ENCODE measurements at places on chromosomes 13 and 19. TPM values are rescaled to one million over a fixed set of nuclear protein-coding genes. Genes with fewer than 3 reads are reported as not detected.

GRCh38 chr13:113945857-113946408 is 27.9 kb downstream of the C13orf46 start:
- DNase-seq, result no peak

GRCh38 chr19:40921005-40921897 is 39.2 kb upstream of the CYP2A7 start:
- DNase-seq, result no peak

DNA sequence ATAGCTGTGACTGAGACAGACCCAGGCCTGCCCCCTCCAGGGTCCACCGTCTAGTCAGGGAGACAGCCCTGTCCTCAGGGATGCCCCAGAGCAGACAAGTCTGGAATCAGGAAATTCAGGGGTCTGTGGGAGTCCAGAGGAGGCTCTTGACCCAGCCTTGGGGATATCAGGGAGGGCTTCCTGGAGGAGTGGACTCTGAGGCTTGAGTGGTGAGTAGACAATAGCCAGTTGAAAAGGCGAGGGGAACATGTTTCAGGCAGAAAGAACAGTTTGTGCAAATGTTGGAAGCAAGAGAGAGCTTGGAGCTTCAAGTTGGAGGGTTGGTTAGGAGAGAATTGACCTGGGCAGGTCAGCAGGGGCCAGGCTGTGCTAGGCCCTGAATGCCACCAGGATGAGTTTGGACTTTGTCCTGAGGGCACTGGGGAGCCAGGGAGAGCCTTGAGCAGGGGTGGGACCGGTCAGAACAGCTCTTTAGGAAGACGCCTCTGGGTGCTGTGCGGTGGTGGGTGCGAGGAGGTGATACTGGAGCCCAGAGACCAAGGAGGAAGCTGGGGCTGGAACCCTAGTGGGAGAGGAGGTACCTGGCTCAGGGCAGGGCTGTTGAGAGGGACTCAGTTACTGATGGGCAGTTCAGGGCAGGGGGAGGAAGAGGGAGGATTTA is 2.7 kb downstream of the CCDC9 start:
- DNase-seq, result no peak

DNA sequence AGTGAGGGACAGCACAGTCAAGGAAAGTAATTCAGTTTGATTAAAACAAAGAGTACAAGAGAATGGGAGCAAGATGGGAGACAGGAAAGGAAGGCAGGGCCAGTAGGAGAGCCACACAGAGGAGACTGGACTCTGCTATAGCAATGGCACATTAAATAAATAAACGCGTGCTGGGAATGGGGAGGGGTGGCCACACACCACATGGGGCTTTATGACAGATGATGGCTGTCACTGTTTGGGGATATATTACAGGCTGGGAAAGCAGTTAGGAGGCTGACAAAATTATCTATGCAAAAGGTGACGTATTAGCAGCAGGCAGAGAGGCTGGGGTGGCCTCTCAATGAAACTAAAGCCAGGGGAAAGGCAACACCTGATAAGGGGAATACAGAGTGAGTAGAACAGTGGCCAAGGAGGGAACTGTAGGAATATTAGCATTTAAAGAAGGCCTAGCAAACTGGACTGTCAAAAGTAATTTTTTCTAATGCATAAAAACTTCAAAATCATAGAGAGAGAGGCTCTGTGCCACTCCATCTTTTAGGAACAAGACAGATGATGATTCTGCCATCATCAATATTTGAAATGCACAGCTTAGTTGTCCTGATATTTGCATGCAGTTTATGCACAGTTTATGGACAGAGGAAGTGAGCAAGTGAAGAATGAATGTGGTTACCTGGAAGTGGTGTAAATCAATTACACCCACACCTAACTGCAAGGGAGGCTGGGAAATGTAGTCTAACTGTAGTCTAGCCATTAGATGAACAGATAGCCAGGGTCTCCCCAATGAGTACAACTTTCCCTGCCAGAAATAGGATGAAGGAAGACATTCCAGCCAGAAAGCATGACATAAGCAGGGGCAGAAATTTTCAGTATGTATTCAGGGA is 346.5 kb downstream of the FOXO1 start:
- DNase-seq, result no peak

DNA sequence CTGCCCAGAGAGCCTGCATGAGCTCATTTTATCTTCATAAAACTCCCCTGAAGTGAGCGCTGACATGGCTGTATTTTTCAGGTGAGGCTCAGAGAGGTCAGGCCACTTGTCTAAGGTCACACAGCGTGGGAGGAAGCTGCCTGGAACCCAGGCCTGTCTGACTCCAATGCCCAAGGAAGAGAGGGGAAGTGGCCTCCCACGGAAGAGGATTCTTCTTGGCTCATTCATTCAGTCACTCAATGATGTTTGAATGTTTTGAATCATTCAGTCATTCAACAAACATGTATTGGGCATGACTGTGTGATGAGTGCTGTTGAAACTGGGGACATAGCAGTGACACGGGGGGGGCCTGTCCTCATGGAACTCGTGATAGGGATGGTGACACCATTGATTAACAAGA is 12.0 kb downstream of the ACTL9 start:
- no peak for DNase-seq

KLC3 gene
- 2.0 TPM for polyA plus RNA-seq

CASP14 gene
- not detected for polyA plus RNA-seq

WDR88 gene
- 2.4 TPM for polyA plus RNA-seq

GRCh38 chr13:51437550-51438127 is 15.2 kb downstream of the INTS6 start:
- no peak for DNase-seq

- no peak for DNase-seq
These were observed 16.1 kb upstream of the RASA3 start for GRCh38 chr13:114148521-114148855.

DNA sequence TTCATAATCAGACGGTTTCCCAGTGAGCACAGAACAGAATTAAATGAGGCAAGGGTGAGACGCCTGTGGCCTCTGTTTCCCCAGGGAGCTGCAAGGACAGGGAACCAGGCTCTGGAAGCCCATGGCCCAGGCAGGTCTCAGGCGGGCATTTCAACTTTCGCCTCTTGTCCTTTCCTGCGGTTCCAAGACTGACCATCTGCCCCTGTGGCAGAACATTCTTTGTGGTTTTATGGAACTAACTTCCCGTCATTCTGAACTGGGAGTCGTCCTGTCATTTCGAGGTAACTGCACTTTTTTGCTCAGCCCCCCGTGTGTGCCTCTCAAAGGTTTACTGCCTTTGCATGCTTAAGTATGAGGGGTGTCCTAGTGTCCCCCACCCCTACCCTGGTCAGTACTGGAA is 70.9 kb downstream of the KL start:
- DNase-seq, result no peak

DNA sequence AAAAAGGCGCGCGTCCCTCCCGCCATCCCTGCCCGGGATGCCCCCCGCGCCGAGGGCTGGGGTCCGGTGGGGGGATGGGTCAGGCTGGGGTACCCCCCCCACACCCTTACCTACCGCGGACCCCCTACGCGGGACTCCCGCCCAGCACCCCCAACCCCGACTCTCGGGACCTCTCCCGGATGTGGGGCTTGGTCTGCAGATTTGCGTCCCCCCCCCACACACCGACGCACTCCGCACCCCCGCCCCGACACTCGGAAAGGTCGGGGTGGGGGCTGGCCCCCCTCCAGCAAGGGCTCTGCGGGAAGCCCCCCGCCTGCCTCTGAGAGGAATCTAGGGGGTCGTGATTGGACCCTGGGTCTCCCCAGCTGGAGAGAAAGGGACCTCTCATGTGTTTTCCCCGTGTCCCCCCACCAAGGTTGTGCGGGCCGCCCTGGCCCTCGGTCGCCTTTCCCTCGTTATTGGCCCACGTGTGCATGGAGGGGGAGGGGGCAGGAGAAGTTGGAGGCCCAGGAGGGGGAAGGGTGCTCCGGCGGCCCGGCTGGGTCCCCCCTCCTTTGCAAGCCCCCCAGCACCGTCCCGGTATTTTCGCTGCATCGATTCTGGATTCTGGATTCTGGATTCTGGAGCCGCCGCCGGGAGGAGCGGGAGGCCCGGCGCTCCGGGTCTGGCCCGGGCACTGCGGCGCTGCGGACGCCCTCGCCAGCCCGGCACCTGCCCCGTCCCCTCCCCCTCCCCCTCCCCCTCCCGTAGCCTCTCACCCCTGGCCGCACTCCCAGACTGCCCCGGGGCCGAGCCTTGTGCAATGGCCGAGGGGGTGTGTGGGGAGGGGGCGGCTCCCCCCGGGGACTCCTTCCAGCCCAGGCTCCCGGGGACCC is 607 bp downstream of the NFIC start:
- no peak for DNase-seq

- no peak for DNase-seq
These were observed 35.9 kb downstream of the NAXD start for GRCh38 chr13:110651271-110651670.

DNA sequence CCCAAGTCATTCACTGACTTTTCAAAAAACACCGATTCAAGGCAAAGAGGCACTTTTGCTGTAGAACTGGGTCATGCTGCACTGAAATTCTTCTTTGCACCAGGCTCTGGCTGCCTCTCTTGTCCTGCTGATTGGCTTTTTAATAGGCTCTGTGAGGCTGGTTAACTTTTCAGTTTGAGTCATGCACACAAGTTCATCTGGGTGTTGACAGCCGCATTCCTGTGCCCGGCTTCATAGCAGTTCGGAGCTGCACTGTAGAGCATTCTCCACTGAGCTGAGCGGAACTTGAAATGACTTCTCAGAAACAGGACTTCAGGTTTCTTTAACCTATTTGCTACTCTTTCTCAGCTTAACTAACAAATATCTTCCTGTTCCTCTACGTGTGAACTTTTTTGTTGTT is 978.3 kb downstream of the UQCRFS1 start:
- DNase-seq, result peak; percentile 23

GRCh38 chr13:48656608-48657007 is 2.9 kb downstream of the CYSLTR2 start:
- DNase-seq, result no peak

DNA sequence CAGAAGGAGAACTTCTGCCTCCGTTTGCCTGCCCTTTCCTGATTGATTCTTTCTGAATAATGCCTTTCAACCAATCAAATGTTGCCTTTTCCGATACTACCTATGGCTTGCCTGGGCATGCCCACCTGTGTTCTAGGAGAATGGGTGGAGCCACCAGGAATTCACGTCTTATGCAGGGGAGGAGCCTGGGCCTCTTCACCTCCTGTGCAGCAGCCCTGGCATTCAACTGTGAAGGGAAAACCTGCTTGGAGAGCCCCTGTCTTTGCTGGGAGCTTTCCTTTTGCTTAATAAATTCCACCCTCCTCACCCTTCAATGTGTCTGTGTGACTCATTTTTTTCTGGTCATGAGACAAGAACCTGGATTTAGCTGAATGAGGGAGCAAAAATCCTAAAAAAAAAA is 730.7 kb downstream of the UQCRFS1 start:
- no peak for DNase-seq

GRCh38 chr13:102907886-102908515 is 62.2 kb downstream of the ERCC5 start:
- DNase-seq, result no peak

DNA sequence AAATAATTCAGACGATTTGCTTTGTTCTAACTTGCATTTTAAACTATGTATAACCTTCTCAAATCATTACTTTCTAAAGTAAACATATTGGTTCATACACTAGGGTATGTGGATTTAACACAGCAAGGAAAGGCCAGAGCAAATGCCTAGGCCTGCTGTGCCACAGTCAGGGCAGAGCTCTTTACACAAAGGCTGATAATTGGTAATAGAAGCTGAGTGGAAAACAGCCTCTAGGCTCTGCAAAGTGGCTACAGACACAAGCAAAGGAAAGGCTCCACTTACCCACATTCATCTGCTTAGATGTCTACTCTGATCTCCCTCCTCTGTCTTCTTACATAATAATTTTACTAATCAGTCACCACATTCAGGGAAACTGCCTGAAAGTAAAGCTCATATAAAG is 382.9 kb downstream of the OLFM4 start:
- DNase-seq, result no peak

GRCh38 chr13:23728807-23729206 is 158.6 kb downstream of the TNFRSF19 start:
- no peak for DNase-seq

DNA sequence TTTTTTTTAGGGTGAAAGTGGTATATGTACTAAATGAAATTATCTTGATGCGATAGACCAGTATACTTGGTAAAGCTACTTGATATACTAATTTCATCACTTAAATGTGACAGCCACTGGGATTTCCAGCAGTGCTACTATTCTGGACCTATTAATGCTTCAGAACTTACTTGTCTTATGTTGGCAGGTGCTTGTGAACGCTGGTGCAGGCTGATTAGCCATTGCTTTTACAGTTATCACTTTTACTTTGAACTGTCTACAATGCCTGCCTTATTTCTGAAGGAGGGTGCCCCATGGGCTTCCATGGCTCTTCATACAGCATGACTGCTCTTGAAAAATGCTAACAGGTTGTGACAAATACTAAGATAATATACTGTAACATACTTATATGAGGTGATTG is 294.7 kb downstream of the GPC6 start:
- no peak for DNase-seq

KRTDAP gene
- polyA plus RNA-seq, result 1.1 TPM

GRCh38 chr13:50202485-50202884 is 187.2 kb downstream of the KCNRG start:
- no peak for DNase-seq

- no peak for DNase-seq
These were observed 40.0 kb downstream of the C13orf46 start for GRCh38 chr13:113933901-113934300.

DNA sequence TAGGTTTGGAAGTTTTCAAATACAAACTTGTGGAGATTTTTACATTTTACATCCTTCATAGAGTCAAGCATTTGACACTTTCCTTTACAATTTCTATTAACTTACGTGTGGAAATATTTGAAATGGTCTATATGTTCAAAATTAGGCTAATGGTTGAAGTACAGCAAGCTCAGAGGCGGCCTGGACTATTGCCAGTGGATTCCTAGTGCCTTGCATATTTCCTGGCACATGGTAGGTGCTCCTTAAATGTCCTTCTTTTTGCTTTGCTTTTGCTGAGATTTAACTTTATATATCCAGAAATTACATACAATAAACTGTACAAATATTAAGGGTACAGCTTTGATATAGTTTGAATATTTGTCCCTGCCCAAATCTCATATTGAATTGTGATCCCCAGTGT is 93.9 kb downstream of the UBL3 start:
- DNase-seq, result no peak

GRCh38 chr13:114140131-114140905 is 7.9 kb upstream of the RASA3 start:
- DNase-seq, result no peak

ADM5 gene
- 1.6 TPM for polyA plus RNA-seq

GRCh38 chr13:21060338-21061028 is 903 bp downstream of the LATS2 start:
- no peak for DNase-seq

KASH5 gene
- 0.57 TPM for polyA plus RNA-seq
